Mesothelial cell of epicardium (in vitro differentiated cells): ENCODE measurements at places on chromosomes 11 and 22. TPM values are rescaled to one million over a fixed set of nuclear protein-coding genes. Genes with fewer than 3 reads are reported as not detected.

- no peaks in the 10 kb centered on the region for H3K36me3 ChIP-seq
- H3K4me1 ChIP-seq: peaks cover 28% of the 10 kb centered on the region
- DNase-seq: no peak
Measured at GRCh38 chr11:45092404-45092785, 54.0 kb upstream of the PRDM11 start.

- peaks cover 2% of the 10 kb centered on the region for H3K36me3 ChIP-seq
- DNase-seq: no peak
- H3K27me3 ChIP-seq: no peaks in the 10 kb centered on the region
- H3K4me1 ChIP-seq: peaks cover 34% of the 10 kb centered on the region
- no peak overlapping the region for H3K4me3 ChIP-seq
Measured at GRCh38 chr11:22458161-22458560, 120.0 kb downstream of the SLC17A6 start.

- H3K4me1 ChIP-seq: peaks cover 11% of the 10 kb centered on the region
- H3K36me3 ChIP-seq: no peaks in the 10 kb centered on the region
- H3K27ac ChIP-seq: no peak overlapping the region
- no peaks in the 10 kb centered on the region for H3K27me3 ChIP-seq
- no peak overlapping the region for H3K4me3 ChIP-seq
Measured at GRCh38 chr11:79227767-79228755, 212.8 kb downstream of the TENM4 start.

DNA sequence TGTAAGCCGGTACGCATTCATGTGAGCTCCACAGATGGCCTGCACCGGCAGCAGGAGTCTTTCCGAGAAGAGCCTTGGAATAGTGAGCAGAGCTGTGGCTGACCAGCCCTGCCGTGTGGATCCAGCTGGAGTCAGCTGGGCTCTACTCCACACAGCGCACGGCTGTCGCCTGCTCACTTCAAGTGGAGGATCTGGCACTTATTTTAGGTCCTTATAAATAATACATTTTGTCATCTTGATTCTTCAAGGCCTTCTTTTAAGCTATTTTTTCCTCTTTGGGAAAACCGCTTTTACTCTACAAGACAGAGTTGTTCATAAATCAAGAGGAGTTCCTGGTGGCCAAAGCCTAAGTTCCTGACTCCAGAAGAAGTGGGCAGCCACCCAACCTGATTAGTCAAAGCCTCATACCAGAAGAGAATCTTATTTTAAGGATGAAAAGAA, 93.8 kb downstream of the KCNC1 start:
- DNase-seq: no peak
- H3K36me3 ChIP-seq: no peaks in the 10 kb centered on the region
- H3K4me3 ChIP-seq: no peak overlapping the region
- H3K27ac ChIP-seq: no peak overlapping the region
- no peaks in the 10 kb centered on the region for H3K4me1 ChIP-seq

- peak overlapping the region; percentile 27 for H3K27ac ChIP-seq
- peaks cover 17% of the 10 kb centered on the region for H3K27me3 ChIP-seq
- no peaks in the 10 kb centered on the region for H3K36me3 ChIP-seq
- H3K4me3 ChIP-seq: no peak overlapping the region
- no peak for DNase-seq
- H3K4me1 ChIP-seq: peaks cover 3% of the 10 kb centered on the region
Measured at GRCh38 chr11:11279956-11280689, 72.9 kb downstream of the CSNK2A3 start.

- H3K36me3 ChIP-seq: peaks cover 10% of the 10 kb centered on the region
- H3K4me3 ChIP-seq: no peak overlapping the region
- H3K27me3 ChIP-seq: no peaks in the 10 kb centered on the region
- no peak for DNase-seq
Measured at GRCh38 chr11:73579641-73580434, 18.1 kb downstream of the FAM168A start.

- H3K36me3 ChIP-seq: no peaks in the 10 kb centered on the region
- no peak for DNase-seq
- no peak overlapping the region for H3K27ac ChIP-seq
Measured at GRCh38 chr11:45671246-45672171, 6.1 kb upstream of the CHST1 start.

- peaks cover 9% of the 10 kb centered on the region for H3K4me1 ChIP-seq
- H3K36me3 ChIP-seq: peaks cover 10% of the 10 kb centered on the region
- no peak overlapping the region for H3K4me3 ChIP-seq
- no peaks in the 10 kb centered on the region for H3K27me3 ChIP-seq
- no peak for DNase-seq
Measured at GRCh38 chr11:17163291-17163690, 44.5 kb downstream of the PIK3C2A start.

DNA sequence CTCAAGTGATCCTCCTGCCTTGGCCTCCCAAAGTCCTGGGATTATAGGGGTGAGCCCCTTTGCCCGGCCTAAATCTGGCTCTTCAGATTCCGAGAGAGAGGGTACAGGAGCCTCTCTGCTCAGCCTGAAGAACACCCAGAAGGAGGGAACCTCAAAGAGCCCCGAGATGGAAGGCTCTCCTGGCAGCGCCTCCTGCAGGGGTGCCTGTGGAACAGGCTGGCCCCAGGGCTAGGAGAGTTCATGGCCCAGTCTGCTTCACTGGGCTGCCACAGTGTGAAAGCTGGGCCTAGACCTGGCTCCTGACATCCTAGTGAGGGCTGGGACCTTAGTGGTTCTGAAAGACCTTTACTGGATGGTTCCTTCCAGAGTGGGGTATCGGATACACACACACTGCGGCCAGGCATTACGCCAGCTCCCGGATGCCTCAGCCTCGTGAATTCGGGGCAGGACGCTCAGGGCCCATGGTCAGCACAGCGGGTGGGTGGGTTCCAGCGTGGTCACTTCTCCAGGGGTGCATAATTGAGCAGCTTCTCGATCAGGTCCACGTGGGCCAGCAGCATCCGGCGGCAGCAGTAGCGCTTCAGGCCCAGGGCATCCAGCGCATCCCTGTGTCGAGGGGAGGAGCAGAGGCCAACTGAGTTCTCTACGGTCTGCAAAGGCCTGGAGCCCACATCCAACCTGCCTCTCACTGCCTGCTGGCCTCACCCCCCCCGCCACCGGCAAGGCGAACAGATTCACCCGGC, 2.3 kb downstream of the POLR2L start:
- peak overlapping the region; percentile 83 for H3K4me3 ChIP-seq
- no peak overlapping the region for H3K27ac ChIP-seq
- H3K36me3 ChIP-seq: no peaks in the 10 kb centered on the region

GRCh38 chr11:36684840-36685801, 87.1 kb upstream of the RAG2 start:
- no peak for DNase-seq
- H3K27ac ChIP-seq: no peak overlapping the region
- peaks cover 5% of the 10 kb centered on the region for H3K27me3 ChIP-seq

GRCh38 chr11:127452533-127452932, 452.0 kb upstream of the KIRREL3 start:
- H3K27ac ChIP-seq: no peak overlapping the region
- H3K27me3 ChIP-seq: no peaks in the 10 kb centered on the region
- no peaks in the 10 kb centered on the region for H3K36me3 ChIP-seq
- H3K4me1 ChIP-seq: peaks cover 4% of the 10 kb centered on the region
- H3K4me3 ChIP-seq: no peak overlapping the region

DNA sequence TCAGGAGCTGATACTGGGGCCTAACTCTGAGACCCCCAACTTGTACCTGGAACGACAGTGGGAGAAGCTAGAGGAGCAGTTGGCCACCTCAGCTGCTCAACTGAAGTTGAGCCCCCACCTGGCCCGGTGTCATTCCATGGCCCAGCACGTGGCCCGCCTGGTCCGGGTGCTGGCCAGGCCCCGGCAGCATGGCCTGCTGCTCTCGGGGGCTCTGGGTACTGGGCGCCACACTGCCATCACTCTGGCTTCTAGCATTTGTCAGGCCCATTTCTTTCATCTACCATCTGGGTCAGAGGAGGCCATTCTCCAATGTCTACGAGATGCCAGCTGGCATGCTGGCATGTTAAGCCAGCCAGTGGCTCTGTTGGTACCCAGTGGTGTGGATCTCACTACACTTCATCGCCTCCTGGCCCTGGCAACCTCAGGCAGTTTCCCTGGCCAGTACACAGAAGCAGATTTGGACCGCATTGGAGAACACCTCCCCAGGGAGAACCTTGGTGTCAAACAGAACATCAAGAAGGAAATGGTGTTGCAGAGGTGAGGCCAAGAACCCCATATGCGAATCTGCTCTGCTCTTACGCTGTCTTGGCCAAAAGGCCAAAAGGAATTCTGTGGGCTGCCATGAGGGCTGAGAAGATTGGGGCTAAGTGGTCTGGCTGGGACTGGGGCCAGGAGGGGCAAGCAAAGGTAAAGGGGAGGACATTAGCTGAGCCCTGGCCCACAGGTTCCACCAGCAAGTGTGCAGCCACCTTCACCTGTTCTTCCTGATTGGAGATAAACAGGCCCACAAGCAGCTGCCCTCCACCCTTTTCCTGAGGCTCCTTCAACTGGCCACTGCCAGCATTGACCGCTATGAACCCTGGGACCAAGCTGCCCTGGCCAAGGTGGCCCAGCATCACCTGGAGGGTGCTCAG, 45.4 kb downstream of the RRP8 start:
- H3K27me3 ChIP-seq: no peaks in the 10 kb centered on the region
- DNase-seq: no peak

- H3K36me3 ChIP-seq: no peaks in the 10 kb centered on the region
- no peaks in the 10 kb centered on the region for H3K27me3 ChIP-seq
- H3K4me1 ChIP-seq: peaks cover 29% of the 10 kb centered on the region
- no peak for DNase-seq
- no peak overlapping the region for H3K27ac ChIP-seq
Measured at GRCh38 chr11:92845390-92845789, 124.1 kb upstream of the MTNR1B start.

- no peaks in the 10 kb centered on the region for H3K27me3 ChIP-seq
- no peak overlapping the region for H3K4me3 ChIP-seq
- H3K27ac ChIP-seq: no peak overlapping the region
- DNase-seq: no peak
- H3K36me3 ChIP-seq: no peaks in the 10 kb centered on the region
Measured at GRCh38 chr11:114705280-114706024, 27.1 kb downstream of the NXPE2 start.

- no peaks in the 10 kb centered on the region for H3K27me3 ChIP-seq
- peaks cover 44% of the 10 kb centered on the region for H3K4me1 ChIP-seq
- H3K4me3 ChIP-seq: peak overlapping the region; percentile 90
- H3K27ac ChIP-seq: peak overlapping the region; percentile 98
Measured at GRCh38 chr11:12674936-12675696, 895 bp downstream of the TEAD1 start.

GRCh38 chr11:117332843-117333242, 5.2 kb downstream of the CEP164 start:
- H3K4me3 ChIP-seq: no peak overlapping the region
- H3K4me1 ChIP-seq: peaks cover 3% of the 10 kb centered on the region
- H3K36me3 ChIP-seq: peaks cover 9% of the 10 kb centered on the region
- no peak for DNase-seq
- H3K27me3 ChIP-seq: no peaks in the 10 kb centered on the region

DNA sequence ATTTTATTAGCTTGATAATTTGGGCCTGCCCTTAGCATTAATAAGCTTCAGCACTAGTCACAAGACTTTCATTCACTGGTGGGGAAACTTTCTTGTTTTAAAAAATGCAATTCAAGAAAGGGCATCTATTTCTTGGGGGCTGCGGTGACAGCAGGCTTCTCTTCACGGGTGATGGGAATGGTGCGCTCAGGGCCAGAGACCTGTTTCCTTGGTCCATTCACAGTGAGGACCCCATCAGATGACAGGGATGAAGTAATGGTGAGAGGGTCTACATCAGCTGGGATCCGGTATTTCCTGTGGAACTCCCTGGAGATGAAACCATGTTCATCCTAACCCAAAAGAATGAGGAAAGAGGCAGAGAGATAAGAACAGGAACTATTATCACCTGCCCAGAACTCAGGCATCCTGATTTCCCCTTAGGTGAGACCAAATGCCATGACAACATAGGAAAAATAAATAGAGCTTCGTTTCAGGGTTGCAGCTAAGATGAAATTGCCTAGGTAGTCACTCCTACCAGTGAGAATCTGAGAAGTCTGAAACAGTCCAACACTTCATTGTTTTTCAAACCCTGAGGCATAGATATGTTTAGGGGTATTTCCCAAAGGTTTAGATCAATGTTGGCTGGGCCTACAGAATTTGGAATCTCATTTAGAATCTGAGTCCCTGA, 2.8 kb downstream of the CRYAB start:
- H3K27ac ChIP-seq: no peak overlapping the region
- DNase-seq: no peak
- peaks cover 27% of the 10 kb centered on the region for H3K4me1 ChIP-seq
- no peak overlapping the region for H3K4me3 ChIP-seq
- H3K36me3 ChIP-seq: peaks cover 8% of the 10 kb centered on the region

- no peak for DNase-seq
- no peak overlapping the region for H3K27ac ChIP-seq
- H3K27me3 ChIP-seq: no peaks in the 10 kb centered on the region
Measured at GRCh38 chr22:40051322-40051721, 56.6 kb downstream of the FAM83F start.

DNA sequence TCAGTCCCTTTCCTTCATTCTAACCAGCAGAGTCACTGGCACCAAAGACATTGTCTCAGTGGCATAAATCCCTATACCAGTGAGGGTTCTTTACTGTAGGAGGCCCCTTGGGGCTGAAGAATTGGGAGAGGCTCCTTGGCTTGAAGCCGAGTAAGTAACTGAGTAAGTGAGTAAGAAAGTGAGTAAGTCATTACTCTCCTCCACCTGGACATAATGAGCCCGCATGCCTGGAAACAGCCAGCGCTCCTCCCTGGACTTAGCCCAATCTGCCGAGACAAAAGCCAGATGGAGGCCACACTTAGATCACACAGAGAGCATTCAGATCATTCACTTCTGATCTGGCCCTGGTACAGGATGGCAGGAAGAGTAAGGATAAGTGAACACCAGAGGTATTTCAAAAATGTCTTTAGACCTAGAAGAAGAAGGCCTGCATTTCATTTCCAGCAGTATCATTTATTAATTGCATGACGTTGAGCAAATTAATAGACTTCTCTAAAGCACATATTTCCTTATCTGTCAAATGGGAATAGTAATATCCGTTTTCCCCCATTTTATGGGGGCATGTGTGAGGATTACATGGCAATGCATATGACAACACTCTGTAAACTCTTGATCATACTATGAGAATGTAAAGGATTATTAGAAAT, 8.2 kb upstream of the MICAL3 start:
- no peaks in the 10 kb centered on the region for H3K36me3 ChIP-seq
- peaks cover 5% of the 10 kb centered on the region for H3K27me3 ChIP-seq
- H3K4me1 ChIP-seq: peaks cover 32% of the 10 kb centered on the region
- no peak overlapping the region for H3K4me3 ChIP-seq
- H3K27ac ChIP-seq: peak overlapping the region; percentile 49

DNA sequence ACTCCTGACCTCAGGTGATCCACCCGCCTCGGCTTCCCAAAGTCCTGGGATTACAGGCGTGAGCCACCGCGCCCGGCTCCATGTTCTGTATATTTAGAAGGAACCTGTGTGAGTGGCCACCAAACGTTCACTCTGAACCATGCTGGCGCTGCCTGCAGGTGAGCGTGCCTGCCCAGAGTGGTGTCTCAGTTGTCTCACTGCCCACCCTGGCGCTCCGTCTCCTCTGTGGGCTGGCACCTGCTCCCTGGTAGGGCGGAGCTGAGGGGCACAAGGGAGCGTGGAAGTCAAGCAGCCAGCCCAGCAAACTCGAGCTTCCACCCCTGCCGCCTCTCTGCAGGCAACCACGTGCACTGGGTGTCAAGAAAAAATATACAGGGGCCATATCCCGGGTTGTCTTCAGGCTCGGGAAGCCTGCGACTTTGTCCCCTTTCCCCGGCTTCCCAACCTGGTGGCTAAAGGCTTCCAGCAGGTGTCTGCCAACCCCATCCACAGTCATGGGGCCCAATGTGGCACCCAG, 16.7 kb downstream of the TXN2 start:
- no peaks in the 10 kb centered on the region for H3K36me3 ChIP-seq
- no peak for DNase-seq
- H3K27me3 ChIP-seq: no peaks in the 10 kb centered on the region
- peak overlapping the region; percentile 25 for H3K27ac ChIP-seq
- no peak overlapping the region for H3K4me3 ChIP-seq

Gene EMID1
- 15.7 to 18.1 TPM (median 17.6 TPM) in 3 replicates for total RNA-seq

Gene FAR1
- total RNA-seq: 64.0 to 67.0 TPM (median 66.7 TPM) in 3 replicates

Gene PTPRCAP
- 1.4 to 1.8 TPM (median 1.6 TPM) in 3 replicates for total RNA-seq

Gene OR8A1
- not detected in 3 replicates for total RNA-seq

Gene C22orf23
- total RNA-seq: 0.31 to 0.40 TPM in 2 of 3 replicates, not detected in the other

Gene CLDN5
- not detected in 3 replicates for total RNA-seq

Gene SAA4
- total RNA-seq: not detected in 3 replicates
